NCI-H1417 treated with DMSO at 0.1 percent for 48 hours (cell line): ENCODE measurements at places on chromosomes 2 and 18.

GRCh38 chr2:150647943-150648342, 160.5 kb upstream of the RND3 start:
- no peak for DNase-seq

DNA sequence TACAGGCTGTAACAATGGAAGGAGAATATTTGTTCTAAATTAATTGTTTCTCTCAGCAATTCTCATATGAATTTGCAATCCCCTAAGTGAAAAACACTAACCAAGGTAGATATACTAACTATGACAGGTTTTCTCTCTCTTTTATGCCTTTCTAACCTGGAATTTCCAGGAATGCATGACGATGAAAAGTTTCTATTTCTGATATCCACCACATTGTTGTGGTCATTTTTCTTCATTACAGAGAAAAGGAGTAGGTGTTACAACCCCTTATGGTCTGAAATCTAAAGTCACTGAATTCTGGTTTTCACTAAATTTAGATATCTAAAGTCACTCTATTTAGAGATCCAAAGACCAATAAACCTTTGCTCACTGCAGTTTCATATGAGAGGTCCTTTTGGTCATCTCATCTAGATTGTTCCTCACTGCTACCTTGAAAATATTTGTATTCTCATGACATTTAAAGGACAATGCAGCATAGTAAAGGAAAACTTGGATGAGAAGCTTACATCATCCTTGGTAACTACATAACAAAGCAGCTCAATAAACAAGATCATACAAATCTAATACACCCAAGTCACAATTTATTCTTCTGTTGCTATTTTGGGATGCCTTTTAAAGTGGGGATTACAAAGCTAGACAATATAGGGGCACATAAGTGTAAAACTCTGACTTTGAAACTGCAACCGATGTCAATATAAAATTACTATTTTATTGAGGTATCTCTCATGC, 85.8 kb downstream of the TCF4 start:
- no peak for DNase-seq

- no peak for DNase-seq
Measured at GRCh38 chr18:22933966-22934423, 867 bp downstream of the RBBP8 start.

DNA sequence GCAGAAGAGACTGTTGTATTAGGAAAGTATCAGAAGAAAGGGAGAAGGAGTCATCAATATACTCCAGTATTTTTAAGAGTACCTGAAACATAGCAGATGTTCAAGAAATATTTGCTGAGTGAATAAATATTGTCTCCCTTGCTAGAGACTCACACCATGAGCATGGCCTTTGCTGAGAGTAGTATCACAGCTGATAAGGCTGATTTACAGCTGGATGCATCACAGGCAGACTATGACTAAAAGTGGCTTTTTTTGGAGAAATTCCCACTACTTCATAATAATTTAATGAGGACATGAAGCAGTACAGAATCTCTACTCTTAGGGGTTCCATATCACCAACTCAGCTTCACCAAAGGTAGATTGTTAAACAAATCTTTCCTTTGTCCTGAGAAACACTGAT, 373.3 kb downstream of the RBM43 start:
- DNase-seq: no peak

GRCh38 chr2:175180701-175181103, 808 bp downstream of the ATP5MC3 start:
- no peak for DNase-seq

- DNase-seq: no peak
Measured at GRCh38 chr18:34730774-34731173, 20.7 kb downstream of the DTNA start.

- DNase-seq: no peak
Measured at GRCh38 chr2:140643761-140644187, 1487.0 kb downstream of the LRP1B start.

DNA sequence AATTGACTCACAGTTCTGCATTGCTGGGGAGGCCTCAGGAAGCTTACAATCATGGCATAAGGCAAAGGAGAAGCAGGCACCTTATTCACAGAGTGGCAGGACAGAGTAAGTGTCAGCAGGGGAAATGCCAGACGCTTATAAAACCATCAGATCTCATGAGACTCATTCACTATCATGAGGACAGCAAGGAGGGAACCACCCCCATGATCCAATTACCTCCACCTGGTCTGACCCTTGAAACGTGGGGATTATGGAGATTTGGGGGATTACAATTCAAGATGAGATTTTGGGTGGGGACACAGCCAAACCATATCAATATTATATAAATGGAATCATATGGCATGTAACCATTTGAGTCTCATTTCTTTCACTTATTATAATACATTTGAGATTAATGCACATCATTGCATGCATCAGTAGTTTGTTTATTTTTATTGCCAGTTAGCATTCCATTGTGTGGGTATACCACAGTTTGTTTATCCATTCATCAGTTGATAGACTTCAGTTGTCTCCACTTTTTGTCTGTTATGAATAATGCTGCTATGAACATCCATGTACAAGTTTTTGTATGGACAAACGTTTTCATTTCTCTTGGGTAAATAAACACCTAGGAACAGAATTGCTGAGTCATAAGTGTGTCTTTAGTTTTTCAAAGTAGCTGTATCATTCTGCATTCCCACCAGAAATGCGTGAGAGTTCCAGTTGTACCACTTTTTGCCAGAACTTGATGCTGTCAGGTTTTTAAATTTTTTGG, 5.8 kb upstream of the SRBD1 start:
- no peak for DNase-seq
